ENCODE measurements at places on chromosomes 16 and 17.

- DNase-seq = no peak
Observed at GRCh38 chr16:13939821-13940220, 19.9 kb downstream of the ERCC4 start.

- DNase-seq = no peak
Observed at GRCh38 chr16:84087001-84087400, 29.7 kb downstream of the MBTPS1 start.

- DNase-seq = no peak
Observed at GRCh38 chr16:22386976-22387375, 12.6 kb upstream of the CDR2 start.

- no peak for DNase-seq
Observed at GRCh38 chr16:23920446-23920845, 84.7 kb downstream of the PRKCB start.

GRCh38 chr17:45127548-45128300, 4.6 kb downstream of the PLCD3 start:
- no peak for DNase-seq

DNA sequence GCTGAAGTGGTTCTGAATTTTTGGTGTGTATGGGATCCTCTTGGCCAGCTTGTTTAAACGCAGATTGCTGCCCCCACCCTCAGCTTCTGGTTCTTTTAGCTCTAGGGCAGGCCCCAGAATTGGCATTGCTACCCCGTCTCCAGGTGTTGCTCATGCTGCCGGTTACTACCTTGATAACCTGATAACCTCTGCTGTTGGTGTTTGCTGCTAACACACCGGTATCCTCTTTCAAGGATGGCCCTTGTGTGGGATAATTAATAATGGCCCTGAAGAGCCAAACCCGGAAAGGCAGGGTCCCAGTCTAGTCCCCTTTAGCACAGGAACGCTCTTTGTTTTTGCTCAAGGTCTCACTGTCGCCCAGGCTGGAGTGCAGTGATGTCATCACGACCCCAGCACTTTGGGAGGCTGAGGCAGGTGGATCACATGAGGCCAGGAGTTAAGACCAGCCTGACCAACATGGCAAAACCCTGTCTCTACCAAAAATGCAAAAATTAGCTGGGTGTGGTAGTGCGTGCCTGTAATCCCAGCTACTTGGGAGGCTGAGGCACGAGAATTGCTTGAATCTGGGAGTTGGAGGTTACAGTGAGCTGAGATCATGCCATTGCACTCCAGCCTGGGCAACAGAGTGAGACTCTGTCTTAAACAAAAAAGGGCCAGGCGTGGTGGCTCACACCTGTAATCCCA, 1.3 kb upstream of the ST3GAL2 start:
- DNase-seq = no peak

- DNase-seq = no peak
Observed at GRCh38 chr16:370979-371514, 709 bp upstream of the MRPL28 start.

- DNase-seq = no peak
Observed at GRCh38 chr17:8912084-8912981, 44.9 kb upstream of the PIK3R6 start.

- DNase-seq = no peak
Observed at GRCh38 chr17:14813649-14814370, 451.3 kb downstream of the PMP22 start.

- DNase-seq = peak; percentile 49
Observed at GRCh38 chr16:12815361-12815760, 11.7 kb upstream of the CPPED1 start.

- no peak for DNase-seq
Observed at GRCh38 chr17:62067165-62068145, 2.4 kb upstream of the MED13 start.

- no peak for DNase-seq
Observed at GRCh38 chr16:74718140-74718539, 17.5 kb upstream of the MLKL start.

GRCh38 chr17:67434061-67434525, 57.0 kb downstream of the PITPNC1 start:
- no peak for DNase-seq

- no peak for DNase-seq
Observed at GRCh38 chr16:82360024-82360783, 190.2 kb upstream of the MPHOSPH6 start.

DNA sequence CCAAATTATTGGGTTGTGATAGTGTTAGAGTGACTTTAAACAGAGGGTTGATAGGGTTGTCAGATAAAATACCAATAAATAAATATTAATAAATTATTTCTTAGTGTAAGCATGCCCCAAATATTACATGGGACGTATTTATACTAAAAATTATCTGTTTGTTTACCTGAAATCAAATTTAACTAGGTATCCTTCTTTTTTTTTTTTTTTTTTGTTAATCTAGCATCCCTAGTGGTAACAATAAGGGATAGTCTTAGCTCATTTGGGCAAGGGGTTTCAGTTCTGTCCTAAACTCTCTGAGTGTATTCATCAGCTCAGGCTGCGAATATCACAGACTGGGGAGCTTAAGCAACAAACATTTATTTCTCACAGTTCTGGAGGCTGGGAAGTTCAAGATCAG, 1.3 kb downstream of the CLEC19A start:
- DNase-seq = no peak

- DNase-seq = no peak
Observed at GRCh38 chr17:81008140-81008539, 16.5 kb downstream of the CHMP6 start.

- DNase-seq = no peak
Observed at GRCh38 chr16:66052745-66053144, 313.7 kb upstream of the CDH5 start.

DNA sequence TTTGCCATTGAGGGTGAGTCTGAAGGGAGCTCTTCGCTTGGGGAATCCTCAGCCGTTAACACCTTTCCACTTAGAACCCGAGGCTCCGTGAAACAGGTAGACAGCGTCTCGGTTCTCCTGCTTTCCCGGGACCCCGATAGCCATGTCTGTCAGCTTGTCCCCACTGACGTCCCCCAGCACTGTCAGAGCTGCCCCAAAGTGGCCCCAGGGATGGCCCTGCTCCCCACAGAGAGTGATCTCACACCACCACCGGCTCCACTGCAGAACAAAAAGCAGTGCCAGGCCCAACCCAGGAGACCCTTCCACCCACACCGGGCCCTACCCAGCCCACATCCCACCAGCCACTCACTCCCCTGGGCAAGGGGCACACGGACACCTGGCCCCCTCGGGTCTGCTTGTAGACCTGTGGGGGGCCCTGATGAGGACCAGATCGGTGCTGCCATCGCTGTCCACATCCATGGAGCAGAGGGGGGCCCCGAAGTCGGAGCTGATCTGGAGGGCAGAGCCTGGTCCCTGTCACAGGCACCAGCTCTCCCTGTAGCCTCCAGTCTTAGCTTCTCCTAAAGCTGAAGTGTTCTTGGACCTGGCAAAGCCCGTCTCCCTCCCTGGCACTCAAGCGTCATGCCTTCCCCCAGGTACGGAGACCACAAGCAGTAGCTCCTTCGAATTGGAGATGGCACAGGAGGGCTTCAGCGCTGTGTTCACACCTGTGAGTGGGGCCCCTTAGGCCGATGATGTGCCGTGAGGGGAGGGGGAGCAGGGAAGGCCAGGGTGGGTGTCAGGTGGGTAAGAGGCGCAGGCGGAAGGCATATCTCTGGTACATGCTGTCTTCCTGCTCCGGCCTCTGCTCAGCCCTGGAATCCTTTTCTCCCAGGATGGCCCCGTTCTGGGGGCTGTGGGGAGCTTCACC, 6.5 kb downstream of the ITGAX start:
- DNase-seq = no peak

DNA sequence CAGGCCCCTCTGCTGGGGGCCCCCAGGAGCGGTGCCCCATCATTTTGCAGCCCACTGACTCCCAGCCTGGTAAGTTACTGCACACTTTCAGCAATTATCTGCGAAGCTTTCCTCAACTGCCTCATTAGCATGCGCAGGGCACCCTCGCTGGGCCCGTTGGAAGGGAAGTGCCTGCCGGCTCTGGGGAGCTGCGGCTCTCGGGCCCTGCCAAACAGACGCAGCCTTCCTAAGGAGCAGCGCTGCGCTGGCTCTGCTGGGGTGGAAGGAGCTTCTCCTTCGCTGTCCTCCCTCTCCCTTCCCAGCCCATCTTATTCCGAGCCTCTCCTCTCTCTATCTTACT, 71.0 kb downstream of the RBBP6 start:
- peak; percentile 70 for DNase-seq

DNA sequence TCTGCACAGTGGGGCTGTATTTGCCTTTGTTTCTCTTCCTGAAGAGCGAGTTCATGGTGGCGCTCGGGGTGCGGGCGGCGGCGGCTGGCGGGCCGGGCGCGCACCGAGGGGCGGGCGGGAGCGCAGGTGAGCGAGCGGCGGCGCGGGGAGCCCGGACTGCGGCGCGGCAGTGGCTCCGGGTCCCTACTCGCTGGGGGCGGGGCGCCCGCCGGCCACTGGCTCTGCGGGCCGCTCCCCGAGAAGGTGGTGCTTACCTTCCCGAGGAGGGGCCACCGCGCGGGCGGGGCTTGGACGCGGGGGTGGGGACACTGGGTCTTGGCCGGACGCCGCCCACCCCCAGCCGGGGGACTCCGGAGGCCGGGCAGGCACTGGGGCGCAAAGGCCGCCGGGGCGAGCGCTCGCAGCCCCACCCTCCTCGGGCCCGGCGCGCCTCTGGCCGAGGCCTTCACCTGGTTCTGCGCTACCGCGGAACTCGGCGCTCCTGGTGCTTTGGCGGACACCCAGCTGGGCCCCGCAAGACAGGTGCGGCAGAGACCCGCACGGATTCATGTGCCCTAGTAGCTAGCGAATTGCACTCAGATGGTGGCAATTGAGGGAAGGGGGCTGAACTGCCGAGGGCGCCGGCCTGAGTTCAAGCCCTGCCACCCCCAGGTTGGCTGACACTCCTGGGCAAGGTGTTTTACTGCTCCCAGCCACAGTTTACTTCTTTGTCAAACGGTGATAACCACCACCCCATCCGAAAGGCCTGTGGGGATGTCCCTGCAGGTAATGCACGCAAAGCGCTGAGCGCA, at the start of gene PPL:
Gene PPL, minus strand, starts transcription at position 158 of the 791 bp plus-strand sequence. Its CDS starts 103 bp downstream, at position 55.
- no peak for DNase-seq

- DNase-seq = no peak
Observed at GRCh38 chr16:11183951-11184350, 72.1 kb downstream of the SOCS1 start.

GRCh38 chr17:44928136-44928535, 12.8 kb upstream of the GFAP start:
- DNase-seq = no peak

DNA sequence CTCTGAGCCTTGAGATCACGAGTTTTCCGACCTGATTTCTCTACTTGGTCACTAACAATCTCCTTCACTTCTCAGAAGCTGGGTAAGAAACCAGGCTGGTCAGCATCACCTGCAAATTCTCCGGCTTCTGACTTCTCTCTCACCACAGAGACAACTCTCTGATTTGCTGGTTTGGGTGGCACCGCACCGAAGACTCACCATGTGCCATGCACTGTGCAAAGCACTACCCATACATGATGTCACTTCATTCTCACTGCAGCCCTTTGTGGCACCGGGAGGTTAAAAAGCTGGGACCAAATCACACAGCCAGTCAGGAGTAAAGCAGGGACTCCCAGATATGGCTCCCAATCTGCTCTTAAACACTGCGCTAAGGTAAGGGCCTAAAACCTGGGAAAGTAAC, 647 bp downstream of the VAC14 start:
- no peak for DNase-seq

GRCh38 chr17:75245011-75245410, 16.4 kb downstream of the GGA3 start:
- no peak for DNase-seq

DNA sequence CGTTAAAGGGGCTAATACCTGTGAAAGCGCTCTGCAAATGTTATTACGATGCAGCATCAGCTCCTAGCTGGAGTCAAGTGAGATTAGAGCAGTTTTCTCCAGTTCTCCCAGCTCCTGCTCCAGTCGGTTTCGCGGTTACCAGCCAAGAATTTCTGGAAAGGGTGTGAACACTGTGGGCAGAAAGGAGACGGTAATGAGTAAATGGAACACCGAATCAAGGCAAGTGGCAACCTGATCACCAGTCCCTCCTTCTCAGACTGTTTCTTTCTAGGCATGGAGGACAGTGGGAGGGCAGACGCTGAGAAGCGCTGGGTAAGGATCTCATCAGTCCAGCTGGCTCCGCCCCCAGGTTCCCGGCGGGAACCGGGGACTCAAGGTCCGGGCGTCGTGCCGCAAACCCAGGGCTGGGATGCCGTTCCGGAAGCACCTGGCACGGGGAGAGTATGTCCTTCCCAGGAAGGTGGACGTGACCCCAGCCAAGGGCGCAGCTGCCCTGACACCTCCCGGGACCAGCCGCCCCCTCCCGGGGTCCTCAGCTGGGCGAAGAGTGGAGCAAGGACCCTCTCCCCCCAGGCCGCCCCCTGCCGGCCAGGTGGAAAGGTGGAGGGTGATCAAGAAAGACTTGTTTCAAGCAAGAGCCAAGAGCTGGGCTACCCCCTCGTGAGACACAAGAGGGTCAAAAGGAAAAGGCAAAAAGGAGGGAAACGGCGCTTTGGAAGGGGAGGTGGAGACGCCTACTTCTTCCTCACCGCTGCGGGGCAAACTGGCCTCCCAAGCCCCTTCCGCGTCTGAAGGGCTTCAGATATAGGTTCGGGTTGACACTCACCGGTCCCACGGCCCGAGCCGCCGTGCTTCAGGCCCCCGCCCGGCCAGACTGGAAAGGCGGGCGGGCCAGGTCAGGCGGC, 481 bp downstream of the MYO19 start:
- peak; percentile 7 for DNase-seq

- no peak for DNase-seq
Observed at GRCh38 chr17:64164596-64165285, 34.8 kb upstream of the ERN1 start.

- no peak for DNase-seq
Observed at GRCh38 chr16:14418795-14419225, 211.2 kb downstream of the PARN start.

GRCh38 chr16:86714166-86714565, 135.8 kb downstream of the FOXL1 start:
- no peak for DNase-seq

DNA sequence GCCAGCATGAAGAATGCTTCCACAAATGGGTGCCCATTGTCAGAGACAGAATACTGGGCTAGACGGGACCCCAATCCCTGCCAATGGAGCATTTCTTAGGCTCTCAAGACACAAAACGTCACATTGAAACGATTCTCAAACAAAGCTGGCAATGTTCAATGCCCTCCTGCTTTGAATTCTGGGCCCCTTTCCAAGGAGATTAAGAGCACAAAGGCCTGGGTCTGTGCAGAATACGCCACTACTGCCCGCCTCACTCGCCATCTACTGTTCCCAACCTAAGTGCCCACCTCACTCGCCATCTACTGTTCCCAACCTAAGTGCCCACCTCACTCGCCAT, 9.7 kb downstream of the CFAP20 start:
- DNase-seq = no peak
